ENCODE measurements at places on chromosomes 3 and 15.

DNA sequence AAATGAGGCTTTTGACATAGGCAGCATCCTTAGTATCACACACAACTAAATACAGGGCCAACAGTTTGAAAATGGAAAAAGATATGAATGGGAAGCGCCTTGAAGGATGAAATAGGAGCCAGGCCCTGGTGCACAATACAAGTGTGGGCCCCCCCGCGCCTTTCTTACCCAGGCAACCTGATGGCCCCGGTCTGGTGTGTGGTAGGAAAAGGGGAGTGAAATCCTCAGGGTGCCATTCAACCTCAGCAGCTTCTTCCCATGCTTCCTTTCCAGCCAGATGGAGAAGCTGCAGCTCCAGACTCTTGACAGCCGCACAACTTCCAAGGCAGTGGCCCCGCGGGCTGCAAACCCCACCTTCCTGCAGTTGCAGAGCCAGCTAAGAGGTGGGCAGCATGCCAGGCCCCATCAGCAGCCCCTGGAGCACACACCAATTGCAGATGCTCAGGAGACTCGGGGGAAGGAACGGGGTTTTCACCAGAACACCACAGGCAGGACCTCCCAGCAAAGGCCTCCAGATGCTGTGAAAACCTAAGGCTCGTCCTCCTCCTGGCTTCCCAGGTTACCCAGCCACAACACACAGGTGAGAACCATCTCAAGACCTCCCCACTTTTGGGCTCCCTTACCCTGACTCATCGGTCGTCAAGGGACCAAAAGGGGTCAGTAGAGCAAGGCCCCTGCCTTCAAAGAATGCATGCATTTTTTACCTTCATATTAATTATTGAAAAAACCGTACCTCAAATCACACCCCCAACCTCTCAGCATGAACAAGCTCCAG lies 101.6 kb downstream of the CPN2 start:
- no peak for DNase-seq

DNA sequence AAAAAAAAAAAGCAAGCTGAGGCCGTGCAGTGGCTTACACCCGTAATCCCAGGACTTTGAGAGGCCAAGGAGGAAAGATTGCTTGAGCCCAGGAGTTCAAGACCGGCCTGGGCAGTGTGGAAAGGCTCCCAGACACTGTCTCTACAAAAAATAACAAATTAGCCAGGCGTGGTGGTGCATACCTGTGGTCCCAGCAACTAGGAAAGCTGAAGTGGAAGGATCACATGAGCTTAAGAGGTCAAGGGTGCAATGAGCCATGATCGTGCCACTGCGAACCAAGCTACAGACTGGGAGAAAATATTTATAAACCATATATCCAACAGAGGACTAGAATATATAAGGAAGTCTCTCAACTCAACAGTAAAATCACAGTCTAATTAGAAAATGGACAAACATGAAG lies 10.0 kb downstream of the KLHDC8B start:
- no peak for DNase-seq

GRCh38 chr15:97087006-97087741 lies 756.7 kb downstream of the NR2F2 start:
- no peak for DNase-seq

DNA sequence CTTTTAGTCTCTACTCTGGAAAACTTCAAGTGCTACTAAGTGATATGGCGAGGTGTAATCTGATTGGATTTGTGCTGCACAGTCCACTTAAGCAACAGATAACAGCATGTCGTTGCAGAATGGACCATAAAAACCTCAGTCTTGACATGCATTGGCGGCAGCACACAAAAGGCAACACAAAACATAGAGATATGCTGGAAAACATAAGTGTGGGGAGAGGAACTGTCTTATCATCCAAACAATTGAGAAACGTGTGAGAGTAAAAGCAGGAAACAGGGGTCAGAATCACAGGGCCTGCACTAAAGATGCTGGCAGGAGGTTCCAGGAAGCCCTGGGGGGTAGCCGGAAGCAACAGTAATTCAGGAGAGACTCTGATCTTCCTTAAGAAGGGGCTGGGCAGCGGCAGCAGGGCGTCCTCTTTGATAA lies 82.1 kb downstream of the CGNL1 start:
- peak; percentile 54 for DNase-seq

DNA sequence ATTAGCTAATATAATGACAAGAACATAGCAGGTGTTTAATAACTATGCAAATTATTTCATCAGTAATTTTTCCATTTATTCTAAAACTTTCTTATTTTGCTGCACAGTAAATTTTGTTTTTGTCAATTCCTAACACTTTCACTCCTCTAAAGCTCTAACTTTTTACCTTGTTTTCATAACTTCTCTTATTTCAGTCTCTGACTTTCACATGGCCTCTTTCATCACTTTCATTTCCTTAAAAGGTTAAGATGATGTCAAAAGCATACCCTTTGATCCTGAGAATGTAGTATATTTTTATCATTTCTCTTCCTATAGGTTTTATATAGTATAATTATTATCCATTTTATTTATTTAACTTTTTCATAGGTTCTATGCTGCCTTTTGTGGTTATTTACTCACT lies 1325.8 kb upstream of the ALCAM start:
- no peak for DNase-seq

GRCh38 chr15:59367022-59367451 lies 5.6 kb downstream of the MYO1E start:
- DNase-seq, result peak; percentile 65
